Thoracic aorta (tissue), 2 donors: ENCODE measurements at places on chromosomes 7 and 10.

- peak; percentile 79 for DNase-seq
Measured at GRCh38 chr10:110501142-110501937, 3.6 kb downstream of the DUSP5 start.

GRCh38 chr7:107435749-107436148, 34.1 kb upstream of the GPR22 start:
- DNase-seq: no peak

DNA sequence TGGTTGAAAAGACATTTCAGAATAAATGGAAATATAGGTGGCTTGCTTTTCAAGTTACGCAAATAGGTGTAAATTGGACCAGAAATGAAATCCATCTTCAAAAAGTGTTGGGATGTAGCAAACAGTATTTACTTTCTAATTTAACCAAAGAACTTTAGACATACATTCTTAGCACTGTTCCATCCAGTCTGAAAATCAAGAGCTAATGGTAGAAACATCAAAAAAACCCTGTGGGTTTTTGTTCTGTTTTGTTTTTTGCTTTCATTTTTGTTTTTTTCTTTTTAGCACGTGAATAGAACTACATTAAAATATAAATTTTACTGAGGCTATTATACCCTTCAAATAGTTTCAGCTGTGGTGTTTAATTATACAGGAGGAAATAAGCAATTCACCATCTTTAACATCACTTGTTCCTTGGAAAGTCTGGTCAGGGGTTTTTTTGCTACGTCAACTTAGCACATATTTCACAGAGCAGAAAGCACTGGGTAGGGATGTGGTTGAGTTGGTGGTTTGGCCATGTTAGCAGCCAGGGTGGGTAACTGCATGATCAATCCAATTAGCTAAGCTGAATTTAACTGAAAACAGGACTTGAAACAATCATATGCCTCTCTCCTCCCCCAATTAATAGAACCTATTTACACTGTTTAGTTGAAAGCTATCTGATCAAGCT, 275.4 kb upstream of the PFKP start:
- DNase-seq: no peak

DNA sequence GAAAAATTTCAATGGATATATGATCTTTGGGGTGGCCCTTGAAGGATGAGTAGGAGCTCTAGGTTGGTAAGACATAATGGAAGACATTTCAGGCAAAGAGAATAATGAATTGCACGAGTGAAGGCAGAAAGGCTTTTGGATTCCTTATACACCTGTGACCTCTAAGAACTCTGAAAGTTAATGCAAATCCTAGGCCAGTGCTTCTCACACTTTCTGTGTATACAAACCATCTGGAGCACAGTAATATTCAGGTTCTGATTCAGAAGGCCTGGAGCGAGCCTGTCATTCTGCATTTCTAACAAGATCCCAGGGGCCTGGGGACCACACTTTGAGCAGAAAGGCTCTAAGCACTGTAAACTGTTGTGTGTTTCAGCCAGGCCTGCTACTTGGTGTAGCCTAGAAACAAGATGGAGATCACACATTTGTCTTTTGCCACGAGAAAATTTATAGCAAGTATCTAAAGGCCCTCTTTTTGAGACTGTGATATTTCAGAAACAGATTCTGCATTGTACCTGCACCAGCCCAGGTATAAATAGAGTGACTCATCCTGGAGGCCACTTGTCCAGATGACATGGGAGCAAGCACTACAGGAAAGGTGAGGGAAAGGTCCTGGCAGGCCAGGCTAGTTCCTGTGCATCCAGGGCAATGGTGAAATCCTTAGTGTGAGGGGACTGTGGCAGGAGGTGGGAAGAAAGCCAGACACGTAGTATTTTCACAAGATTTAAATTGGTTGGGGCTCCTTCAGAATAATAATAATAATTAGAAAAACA, 24.4 kb downstream of the MRPS33 start:
- no peak for DNase-seq

- no peak for DNase-seq
Measured at GRCh38 chr7:158016180-158017097, 571.2 kb downstream of the PTPRN2 start.

- no peak for DNase-seq
Measured at GRCh38 chr7:92231-92674, 100.1 kb upstream of the FAM20C start.

DNA sequence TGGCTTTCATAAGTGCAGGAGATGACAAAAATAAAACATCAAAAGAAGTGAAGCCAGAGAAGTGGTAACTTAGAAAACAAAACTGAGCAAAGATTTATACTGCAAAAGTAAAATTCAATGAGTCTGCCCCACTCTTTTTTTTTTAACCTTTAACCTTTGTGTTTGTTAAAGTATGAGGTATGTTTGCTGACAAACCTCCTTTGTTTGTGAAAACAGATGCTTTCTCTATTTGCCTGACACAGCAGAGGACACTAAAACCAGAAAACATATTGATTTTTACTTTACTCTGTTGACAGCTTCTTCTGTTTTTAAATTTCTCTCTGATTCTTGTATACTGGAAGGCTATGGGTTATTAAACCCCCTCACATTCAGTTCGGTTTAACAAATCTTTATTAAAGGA, 57.6 kb downstream of the SGMS1 start:
- no peak for DNase-seq

- no peak for DNase-seq
Measured at GRCh38 chr7:75565132-75565837, 73.2 kb downstream of the SPDYE5 start.

DNA sequence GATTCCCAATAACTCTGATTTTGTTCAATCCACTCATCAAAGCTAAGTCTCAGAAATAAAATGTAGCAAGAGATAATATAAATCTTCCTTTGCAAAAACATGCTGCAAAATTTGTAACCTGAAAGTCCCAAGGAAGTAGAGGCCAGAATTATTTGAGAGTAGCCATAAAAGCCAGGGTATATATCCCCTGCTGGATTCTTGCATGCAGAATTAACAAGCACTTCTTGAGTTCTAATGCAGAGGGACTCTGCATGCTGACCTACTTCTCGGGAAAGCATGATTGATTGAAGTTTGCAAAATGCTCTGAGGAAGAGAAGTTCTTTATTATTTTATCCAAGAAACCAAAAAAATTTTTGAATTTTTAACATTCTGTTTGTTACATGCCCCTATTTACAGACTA, 121.6 kb downstream of the THSD7A start:
- DNase-seq: no peak

DNA sequence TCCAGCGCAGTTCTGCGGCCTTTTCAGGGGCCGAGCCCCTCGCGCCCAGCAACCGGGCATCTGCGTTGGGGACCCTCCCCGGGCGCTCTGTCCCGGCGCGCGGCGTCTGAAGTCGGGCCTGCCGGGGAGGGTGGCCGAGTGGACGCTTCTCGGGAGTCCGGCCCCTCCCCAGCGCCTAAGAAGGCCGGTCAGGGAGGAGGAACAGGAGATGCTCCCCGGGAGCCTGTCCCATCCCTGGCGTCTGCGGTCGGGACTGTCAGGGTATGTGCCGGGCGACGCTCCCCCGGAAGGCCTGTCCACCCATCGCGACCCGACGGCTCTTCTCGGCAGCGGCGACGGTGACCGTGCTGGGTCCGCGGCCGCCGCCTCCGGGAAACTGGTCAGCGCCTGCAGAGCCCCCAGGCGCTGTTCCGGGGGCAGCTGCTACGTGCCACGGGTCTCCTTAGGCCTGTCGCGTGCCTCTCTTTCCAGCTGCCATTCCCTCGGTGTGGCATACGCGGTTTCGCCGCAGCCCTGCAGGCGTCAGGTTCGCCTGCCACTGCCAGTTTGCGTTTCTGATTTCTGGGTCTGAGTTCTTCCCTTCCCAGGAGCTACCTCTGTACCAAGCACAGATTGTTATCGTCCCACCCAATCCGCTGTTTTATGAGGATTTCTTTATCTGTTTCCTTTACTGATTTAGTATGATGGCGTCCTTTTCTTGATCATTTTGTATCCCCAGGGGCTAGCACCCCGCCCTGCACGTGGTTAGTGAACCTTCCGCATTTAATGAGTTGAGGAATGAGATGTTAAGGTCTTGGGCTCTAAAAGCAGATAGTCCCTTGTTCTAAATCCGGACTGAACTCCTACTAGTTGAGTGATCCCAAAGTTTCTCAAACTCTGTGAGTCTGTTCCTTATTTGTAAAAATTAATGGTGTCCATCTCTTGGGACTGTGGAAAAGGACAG, 782 bp downstream of the IFIT5 start:
- no peak for DNase-seq

DNA sequence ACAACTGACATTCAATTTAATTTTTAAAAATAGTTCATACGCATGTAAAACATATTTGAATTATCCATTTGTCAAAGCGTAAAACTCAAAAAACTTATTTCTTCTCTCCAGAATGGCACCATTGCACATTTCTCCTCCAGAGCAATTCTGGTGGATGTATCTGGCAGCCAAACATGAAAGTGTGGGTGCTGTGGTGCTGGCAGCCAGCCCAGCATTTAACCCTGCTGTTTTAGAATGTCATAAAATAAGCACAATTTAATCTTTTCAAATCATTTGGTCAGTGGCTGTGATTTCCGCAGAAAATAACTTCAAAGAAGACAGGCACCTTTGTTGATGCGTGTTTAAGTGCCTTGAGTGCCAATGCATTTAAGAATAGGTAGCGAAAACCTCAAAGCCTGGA, 302.7 kb upstream of the MEOX2 start:
- DNase-seq: no peak

GRCh38 chr10:13765641-13766341, 179.0 kb downstream of the PRPF18 start:
- DNase-seq: no peak

- no peak for DNase-seq
Measured at GRCh38 chr10:13383399-13383761, 35.3 kb upstream of the SEPHS1 start.

- DNase-seq: no peak
Measured at GRCh38 chr10:117662751-117663540, 120.4 kb downstream of the EMX2 start.

DNA sequence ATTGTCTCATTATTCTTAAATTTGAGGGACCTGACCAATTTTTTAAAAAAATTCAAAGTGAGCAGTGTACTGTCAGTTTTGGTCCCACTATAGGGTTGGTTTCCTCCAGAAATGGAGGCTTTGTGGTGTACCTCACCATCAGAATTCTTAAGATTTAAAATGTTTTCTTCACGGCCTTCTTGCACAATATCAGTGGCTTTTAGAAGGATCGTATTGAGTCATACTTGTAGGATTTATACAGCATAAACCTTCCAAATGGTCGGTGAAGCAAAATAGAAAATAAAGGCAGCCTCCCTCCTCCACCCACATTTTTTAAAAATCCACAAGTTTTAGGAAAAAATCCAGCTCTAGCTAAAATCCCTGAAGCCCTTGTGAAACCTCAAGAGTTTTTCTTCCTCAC, 126.4 kb downstream of the RNLS start:
- no peak for DNase-seq

GRCh38 chr10:132364594-132364970, 32.4 kb upstream of the PWWP2B start:
- DNase-seq: no peak

DNA sequence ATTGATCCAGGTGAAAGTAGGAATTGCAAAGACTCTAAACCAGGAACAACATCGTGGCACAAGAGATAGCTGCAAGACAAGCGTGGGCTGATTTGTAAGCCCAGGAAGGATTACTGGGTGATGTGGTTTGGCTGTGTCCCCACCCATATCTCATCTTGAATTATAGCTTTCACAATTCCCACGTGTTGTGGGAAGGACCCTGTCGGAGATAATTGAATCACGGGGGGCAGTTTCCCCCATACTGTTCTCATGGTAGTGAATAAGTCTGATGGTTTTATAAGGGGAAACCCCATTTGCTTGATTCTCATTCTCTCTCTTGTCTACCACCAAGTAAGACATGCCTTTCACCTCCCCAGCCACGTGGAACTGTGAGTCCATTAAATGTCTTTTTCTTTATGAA, 59.5 kb downstream of the ST8SIA6 start:
- no peak for DNase-seq

DNA sequence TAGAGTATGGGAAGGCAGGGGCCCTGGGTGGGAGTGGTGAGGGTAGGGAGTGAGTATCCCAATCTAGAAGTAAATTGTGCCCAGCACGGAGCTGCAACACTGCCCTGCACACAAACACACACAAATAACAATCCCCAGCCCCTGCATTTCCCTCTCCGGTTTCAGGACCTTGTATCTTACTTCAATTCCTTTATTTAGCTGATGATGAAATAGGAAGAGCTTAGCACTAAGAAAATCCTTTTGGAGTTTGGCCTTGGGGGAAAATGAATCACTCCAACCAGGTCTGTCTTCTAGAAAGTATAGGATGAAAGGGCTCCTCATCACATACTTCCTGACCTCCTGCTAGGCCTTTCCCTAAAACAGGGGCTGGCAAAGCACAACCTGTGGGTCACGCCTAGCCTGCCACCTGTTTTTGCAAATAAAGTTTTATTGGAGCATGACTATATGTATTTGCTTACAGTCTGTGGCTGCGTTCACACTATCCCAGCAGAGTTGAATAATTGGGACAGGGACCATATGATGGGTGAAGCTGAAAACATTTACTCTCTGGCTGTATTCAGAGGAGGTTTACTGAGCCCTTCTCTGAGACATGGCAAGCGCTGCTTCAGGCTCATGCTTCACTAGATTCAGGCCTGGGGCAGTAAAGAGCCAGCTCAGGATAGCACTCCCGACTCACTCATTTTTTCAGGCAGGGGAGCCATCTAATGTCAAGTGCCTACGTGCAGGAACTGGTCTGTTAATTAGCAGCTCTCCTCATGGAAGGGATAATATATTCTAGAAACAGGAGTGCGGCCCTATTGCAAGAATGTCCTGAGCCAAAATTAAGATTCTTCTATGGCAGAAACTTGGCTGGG, 111.0 kb downstream of the EGFR start:
- DNase-seq: no peak

GRCh38 chr7:89757910-89758309, 396.4 kb upstream of the STEAP1 start:
- DNase-seq: no peak

- no peak for DNase-seq
Measured at GRCh38 chr7:100584054-100584682, 1.8 kb downstream of the LRCH4 start.

DNA sequence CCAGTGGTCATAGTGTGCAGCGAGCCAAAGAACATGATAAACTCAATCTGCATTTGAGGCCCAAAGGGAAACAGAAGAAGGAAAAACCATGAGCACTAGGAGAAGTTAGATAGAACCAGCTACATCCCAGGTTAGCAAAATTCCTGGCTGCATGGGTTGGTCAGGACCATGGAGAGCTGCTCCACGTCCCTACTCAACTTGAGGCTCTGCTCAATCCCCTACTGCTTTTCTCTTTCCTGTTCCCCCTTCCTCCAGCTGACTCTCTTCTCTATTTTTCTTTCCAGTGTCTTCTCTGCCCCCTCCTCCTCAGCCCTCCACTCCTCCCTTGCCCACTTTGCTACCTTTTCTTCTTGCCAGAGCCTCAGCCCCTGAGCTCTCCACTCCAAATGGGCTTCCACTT, 21.9 kb upstream of the VSIR start:
- no peak for DNase-seq
